ENCODE measurements at places on chromosomes 3 and 15.

GRCh38 chr15:82709081-82709420 is 624 bp downstream of the AP3B2 start:
- DNase-seq: no peak

GRCh38 chr3:194787072-194787471 is 101.4 kb downstream of the FAM43A start:
- no peak for DNase-seq

DNA sequence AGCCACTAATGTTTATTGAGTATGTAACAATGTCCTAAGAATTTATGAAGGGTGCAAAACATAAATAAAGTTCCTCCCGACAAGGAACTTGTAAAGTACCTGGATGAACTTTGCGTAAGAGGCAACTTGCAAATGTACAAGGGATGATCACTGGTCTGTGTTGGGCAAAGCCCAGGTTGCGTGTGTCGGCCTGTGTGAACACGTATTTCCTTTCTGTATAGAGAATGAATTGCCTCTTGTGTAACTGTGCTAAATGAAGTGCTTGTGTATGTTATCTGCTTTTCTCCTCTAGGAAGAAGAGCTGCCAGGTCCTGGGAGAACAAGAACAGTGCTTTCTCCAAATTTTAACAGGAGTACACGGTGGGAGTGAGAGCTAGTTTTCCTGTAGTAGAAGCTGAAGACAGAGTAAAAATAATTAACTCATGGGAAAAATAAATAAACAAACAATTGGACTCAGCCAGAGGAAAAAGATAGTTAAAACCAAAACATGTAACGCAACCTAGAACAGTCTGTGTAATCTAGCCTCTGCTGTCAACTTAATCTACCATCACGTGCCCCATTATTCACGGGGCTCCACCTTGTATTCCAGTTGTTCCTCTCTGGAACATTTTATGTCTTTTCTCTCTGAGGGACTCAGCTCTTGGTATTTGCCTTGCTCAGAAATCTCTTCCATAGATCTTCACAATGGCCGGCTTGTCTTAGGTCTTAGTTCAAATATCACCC is 83.7 kb upstream of the RASGRP1 start:
- peak; percentile 83 for DNase-seq

- DNase-seq: no peak
These were observed 106.4 kb upstream of the GBE1 start for GRCh38 chr3:81867875-81868274.

DNA sequence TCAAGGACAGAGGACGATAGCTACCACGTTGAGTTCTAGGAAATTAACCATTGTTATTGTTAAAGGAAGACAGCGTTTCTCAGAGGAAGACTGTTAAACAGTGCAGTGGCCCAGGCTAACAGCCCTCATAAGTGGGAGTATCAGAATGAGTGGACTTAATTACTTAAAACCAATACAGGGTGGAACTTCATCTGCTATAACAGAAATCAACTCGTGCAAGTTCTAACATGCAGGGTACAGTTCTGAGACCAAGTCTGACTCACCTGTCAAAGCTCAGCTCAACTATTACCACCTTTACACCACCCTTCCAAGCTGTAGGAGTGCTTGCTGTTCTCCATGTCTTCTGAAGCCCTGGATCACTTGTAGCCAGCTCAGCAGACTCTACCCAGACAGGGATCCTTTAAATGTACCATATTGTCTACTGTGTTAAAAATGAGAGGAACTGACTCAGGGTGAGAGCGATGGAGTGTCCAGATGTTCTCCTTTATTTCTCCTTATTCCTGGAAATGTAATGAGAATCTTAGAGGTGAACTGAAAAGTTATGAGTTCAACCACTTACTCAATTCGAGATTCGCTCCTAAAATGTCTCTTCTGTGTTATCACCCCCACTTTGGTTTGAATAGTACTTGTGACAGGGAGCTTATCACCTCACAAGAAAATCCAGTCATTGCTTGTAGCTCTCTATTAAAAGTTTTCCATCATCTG is 26.5 kb downstream of the CD86 start:
- peak; percentile 78 for DNase-seq

DNA sequence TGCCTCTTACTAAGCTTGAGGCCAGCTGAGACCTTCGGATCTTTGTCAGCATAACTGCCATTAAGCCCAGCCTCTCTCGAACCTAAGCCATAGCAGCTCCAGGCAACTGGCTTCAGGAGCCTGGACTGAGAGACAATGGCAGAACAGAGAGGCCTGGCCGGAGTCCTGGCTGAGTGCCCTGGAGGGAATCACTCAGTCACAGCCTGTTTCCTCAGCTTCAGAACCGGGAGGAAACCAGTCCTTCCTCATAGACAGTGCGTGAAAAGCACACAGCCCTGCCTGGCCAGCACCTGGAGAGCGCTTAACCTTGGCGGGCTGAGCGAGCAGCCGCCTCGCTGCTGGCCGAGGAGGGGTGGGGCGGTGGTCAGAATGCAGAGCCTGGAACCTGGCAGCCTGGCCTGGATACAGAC is 21.6 kb downstream of the RNU5B-1 start:
- no peak for DNase-seq

DNA sequence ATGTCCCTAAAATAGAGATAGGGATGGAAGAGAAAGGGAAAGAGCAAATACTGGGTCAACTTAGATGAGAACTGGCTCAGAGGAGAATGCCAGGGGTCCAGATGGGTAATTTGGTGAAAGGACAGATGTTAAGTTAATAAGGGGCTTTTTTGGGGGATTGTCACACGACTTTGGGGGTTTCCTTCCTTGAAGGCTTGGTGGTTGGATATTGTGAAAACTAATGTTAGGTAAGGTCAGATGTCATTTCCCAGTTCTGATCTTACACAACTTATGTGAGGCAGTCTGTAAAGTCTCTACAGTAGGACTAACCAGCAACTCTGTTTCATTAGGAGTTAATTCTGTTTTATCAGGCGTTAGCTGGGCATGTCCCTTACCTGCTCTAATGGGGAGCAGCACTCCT is 231.1 kb downstream of the NR2F2 start:
- DNase-seq: no peak

- peak; percentile 0 for DNase-seq
These were observed 154.9 kb downstream of the GRM7 start for GRCh38 chr3:7015683-7016440.

GRCh38 chr3:174737966-174738365 is 121.2 kb upstream of the NAALADL2 start:
- no peak for DNase-seq

GRCh38 chr15:67091071-67091979 is 25.9 kb downstream of the SMAD3 start:
- peak; percentile 86 for DNase-seq

DNA sequence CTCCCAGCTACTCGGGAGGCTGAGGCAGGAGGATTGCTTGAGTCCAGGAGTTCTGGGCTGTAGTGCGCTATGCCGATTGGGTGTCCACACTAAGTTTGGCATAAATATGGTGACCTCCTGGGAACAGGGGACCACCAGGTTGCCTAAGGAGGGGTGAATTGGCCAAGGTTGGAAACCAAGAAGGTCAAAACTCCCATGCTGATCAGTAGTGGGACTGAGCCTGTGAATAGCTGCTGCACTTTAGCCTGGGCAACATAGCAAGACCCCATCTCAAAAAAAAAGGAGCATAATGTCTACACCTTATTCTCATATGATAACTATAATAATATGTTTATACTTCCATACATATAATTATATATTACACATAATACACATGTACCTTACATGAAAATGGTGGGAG is 6.1 kb upstream of the GLB1 start:
- DNase-seq: no peak

- no peak for DNase-seq
These were observed 74.3 kb upstream of the PLSCR4 start for GRCh38 chr3:146325170-146325569.

- DNase-seq: no peak
These were observed 35.4 kb downstream of the SV2B start for GRCh38 chr15:91135201-91136130.
